ENCODE measurements at places on chromosomes 6 and 20.
A peak's percentile ranks its signal among the peaks of the same experiment; 100 is the strongest.

DNA sequence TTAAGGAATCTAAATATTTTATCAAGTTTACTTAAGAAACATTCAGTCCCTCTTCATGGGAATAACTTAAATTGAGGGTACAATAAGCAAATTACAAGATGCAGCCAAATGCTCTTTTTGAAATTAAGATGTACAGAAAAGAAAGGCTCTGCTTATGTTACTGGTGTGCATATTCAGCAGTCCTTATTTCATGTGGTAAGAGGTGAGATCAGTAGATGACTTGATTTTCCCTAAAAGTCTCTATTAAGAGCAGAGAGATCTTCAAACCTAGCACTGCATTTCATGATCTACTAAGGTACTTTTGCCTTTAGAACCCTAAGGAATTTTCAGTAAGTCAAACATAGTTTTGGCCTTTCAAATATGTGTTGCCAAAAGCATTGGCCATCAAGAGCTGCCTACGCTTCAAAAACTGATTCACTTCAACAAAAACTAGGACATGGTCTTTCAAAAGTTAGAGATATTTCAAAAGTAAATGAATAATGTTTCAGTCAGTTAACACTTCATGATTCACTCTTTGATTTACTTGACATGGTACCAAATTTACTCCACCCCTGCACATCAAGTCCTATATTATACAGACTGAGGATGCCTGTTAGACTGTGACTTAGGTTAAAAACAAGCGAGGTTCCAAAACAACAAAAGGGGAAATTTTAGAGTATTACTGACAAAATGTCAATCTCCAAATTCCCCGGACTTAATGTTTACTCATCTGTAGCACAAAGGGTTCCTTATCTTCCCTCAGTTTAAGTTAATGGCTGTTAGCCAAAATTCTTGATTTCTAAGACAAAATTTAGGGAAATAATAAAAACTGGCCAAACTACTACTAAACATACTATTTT is 19.2 kb downstream of the C6orf62 start:
- no peak for DNase-seq

- DNase-seq = no peak
Measured at GRCh38 chr20:51284176-51284575, 258.3 kb downstream of the NFATC2 start.

DNA sequence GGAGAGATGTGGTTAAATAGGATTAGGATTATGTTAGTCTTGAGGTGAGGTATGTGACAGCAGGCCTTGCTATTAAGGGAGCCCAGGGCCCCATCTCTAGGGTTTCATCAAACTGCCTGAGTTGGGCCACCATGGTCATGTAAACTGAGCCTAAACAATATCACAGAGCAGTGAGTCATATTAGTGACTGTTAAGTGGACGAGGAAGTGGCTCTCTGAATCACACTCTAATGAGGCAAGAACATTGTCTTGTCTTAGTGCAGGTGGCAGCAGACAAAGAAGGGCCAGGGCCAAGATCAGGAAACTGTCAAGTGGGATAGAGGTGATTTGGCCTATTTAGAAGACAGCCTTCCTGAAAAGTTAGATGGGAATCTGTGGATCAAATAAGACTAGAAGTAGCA is 23.1 kb downstream of the ENPP3 start:
- no peak for DNase-seq

DNA sequence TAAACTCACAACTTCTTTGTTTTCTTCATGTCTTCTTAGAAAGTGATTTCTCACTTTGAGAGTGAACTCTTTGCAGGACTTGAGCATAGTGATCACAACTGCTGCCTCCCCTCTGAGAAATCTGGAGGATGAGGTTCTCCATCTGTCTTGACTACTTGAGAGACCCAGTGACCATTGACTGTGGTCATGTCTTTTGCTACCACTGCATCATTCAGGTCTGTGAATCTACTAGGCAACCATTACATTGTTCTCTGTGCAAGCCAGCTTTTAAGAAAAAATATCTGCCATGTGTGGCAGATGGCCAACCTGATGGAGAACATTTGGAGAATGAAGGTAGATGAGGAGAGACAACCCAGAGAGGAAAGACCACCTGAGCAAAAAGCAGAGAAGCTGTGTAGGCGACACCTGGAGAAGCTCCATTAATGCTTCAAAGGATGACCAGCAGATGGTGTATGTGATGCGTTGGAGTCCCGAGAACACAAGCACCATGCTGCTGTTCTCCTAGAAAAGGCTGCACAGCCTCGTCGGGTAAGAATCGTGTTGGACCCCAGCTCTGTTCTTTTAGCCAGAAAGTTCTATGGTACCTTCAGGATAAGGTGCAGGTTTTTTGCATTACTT is 25.1 kb upstream of the TRIM26 start:
- no peak for DNase-seq

GRCh38 chr6:38482466-38482865 is 157.3 kb downstream of the BTBD9 start:
- DNase-seq = no peak

GRCh38 chr6:170074907-170075306 is 216.0 kb downstream of the DLL1 start:
- no peak for DNase-seq

GRCh38 chr20:47097691-47098622 is 203.3 kb downstream of the EYA2 start:
- no peak for DNase-seq

- DNase-seq = no peak
Measured at GRCh38 chr6:169251822-169252504, 1.7 kb downstream of the THBS2 start.

DNA sequence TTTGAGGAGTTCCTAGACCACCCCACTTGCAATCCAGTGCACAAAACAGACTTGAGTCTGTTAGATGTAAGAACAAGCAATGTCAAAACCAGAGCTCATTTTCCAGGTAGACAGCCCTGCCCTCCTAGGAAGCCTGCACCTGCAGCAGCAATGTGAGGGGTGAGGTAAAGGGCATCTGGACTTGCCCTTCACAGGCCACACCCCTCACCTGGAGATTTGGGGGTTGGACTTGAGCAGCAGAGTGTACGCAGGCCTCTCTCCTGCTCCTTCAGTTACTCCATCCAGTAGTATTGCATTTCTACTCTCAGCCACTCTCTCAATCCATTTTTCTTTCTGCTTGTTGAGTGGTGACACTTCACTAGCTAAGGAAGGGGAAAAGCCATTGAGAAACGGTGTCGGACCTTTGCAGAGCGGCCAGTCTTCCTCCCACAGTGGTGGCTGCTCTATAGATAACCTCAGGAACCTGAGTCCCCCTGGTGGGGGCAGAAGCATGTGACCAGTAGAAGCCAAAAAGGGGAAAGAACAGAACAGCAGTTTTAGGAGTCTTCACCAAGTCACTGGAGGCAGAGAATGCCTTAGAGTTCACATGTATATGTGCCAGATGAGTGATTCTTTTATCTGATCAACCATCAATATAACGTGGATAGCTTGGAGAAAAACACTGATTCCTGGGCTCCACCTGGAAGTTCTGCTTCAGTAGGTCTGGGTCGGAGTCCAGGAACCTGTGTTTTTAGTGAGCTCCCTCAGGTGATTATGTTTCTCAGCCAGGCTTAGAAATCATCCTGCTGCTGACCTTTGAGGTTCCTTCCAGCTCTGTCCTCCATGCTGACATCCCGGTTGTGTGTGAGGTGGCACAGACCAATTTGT is 28.0 kb downstream of the ARFGEF2 start:
- DNase-seq = no peak

- DNase-seq = no peak
Measured at GRCh38 chr6:154402081-154402780, 45.6 kb upstream of the IPCEF1 start.

- DNase-seq = no peak
Measured at GRCh38 chr6:44704240-44705150, 317.0 kb downstream of the CDC5L start.

- peak; percentile 96 for DNase-seq
Measured at GRCh38 chr6:159106627-159107241, 61.9 kb upstream of the TAGAP start.

- no peak for DNase-seq
Measured at GRCh38 chr6:113733381-113733780, 123.8 kb upstream of the MARCKS start.

- DNase-seq = no peak
Measured at GRCh38 chr6:7825986-7826385, 84.6 kb downstream of the TXNDC5 start.

GRCh38 chr6:74277777-74278186 is 581.8 kb downstream of the CD109 start:
- no peak for DNase-seq
